CD8-positive, alpha-beta T cell (primary cell): ENCODE measurements at places on chromosomes 6 and 20. TPM values are rescaled to one million over a fixed set of nuclear protein-coding genes. Genes with fewer than 3 reads are reported as not detected.

The DYNLRB1 gene
- 38.0 TPM for total RNA-seq

The SIRPB1 gene
- 3.1 TPM for total RNA-seq

The MCUR1 gene
- total RNA-seq, result 3.4 TPM

The HFE gene
- 0.44 TPM for total RNA-seq

The OR12D3 gene
- not detected for total RNA-seq

The MICAL1 gene
- 76.4 TPM for total RNA-seq

The FOXC1 gene
- total RNA-seq, result not detected

The CLVS2 gene
- not detected for total RNA-seq

The BPIFB1 gene
- total RNA-seq, result not detected

The HLA-DOB gene
- 13.4 TPM for total RNA-seq

The LATS1 gene
- 39.1 TPM for total RNA-seq

The CGA gene
- total RNA-seq, result not detected

DNA sequence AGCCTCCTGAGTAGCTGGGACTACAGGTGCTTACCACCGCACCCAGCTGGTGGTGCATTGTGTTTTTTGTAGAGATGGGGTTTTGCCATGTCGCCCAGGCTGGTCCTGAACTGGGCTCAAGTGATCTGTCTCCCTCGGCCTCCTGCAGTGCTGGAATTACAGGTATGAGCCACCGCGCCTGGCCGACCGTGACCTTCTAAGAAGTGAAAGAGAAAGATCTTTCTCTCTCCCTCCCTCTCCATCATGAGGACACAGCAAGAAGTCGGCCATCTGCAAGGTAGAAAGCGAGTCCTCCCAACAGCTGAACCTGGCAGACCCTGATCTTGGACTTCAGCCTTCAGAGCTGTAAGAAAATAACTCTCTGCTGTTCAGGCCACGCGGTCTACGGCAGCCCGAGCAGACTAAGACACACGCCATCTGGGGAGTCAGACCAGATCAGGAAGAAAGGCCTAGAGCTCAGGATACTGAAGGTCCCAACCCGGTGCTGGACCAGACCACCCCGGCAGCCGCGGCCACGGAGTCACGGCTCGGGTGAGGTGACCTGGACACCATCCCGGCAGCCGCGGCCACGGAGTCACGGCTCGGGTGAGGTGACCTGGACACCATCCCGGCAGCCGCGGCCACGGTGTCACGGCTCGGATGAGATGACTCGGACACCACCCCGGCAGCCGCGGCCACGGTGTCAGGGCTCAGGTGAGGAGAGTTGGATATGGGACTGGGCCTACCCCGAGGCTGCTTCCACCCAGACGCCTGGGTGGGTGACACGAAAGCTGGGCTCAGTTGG, 9.6 kb downstream of the GMEB2 start:
- DNase-seq, result no peak

GRCh38 chr20:21156266-21156665, 30.4 kb downstream of the KIZ start:
- no peak for DNase-seq

DNA sequence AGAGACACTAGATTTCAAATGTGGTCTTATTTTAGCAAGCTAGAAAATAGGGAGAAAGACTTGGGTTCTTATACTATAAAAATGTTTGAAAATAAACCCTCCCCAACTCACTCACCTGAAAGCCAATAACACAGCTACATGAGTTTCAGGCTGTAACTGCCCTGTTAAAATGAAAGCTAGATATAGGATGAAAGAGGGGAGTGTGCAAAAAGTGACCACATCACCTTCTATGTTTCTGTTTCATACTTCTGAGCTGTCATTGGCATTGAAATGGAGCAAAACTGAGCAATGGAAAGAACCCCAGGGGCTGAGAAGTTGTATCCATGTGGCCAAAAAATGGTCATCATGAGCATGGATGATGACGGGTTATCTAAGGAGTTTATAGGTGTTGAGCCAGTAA, 148.1 kb upstream of the TENT5A start:
- no peak for DNase-seq

DNA sequence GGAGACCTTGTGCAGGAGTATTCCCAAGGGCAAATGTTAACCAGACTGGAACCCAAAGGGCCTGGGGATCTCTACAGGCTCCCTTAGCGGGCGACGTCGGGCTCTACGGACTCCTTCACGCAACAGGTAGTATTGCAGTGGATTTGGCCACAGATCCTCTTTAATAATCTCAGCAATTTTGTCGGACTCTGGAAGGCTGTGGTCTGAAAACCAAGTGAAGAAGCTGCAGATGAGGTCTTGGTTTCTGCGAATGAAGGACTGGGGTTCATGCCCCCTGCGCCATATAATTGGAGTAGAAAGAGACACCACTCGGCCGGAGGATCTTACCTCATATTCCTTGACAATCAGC, 1.3 kb downstream of the TSPYL1 start:
- DNase-seq, result no peak

DNA sequence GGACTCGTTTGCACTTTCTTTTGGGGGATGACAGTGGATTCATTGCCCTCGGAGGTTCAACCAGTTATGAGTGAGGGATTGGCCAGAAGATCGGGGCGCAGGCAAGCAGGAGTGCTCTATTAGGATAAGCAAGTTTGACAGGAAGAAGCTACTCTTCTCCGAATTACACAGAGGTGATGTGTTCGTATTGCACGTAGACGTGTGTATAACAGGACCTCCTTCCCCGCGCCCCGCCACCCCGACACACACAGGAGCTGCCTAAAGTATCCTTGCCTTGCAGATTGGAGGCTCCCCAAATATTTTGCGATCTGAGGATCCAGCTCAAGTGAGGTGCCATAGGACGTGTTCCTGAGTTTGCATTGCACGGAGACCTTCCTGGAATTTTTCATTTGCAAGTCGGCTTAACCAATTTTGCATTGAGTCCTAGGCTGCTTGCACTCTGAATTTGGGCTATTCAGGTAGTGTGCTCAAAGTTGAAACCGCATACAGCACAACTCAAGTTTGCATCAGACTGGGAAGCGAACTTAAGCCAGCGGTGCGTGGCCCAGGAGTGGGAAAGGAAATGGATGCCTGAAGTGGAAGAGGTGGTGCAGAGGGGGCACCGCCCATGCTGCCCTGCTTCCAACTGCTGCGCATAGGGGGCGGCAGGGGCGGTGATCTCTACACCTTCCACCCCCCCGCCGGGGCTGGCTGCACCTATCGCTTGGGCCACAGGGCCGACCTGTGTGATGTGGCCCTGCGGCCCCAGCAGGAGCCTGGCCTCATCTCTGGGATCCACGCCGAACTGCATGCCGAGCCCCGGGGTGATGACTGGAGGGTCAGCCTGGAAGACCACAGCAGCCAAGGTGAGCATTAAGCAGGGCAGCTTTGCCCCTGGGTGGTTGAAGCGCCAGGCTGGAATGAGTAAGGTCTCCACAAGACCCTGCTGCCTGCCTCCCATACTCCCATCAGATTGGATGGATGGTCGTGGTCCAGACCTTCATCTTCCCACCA, 770 bp downstream of the TCF19 start:
- DNase-seq, result no peak

- DNase-seq, result no peak
These were observed 83.6 kb upstream of the MYLIP start for GRCh38 chr6:16045238-16045637.

GRCh38 chr6:89895276-89895874, 1.1 kb downstream of the GJA10 start:
- DNase-seq, result no peak

- DNase-seq, result no peak
These were observed 329.5 kb upstream of the KHDRBS2 start for GRCh38 chr6:62615366-62616015.

- no peak for DNase-seq
These were observed 32.5 kb downstream of the THEMIS start for GRCh38 chr6:127868338-127868737.

DNA sequence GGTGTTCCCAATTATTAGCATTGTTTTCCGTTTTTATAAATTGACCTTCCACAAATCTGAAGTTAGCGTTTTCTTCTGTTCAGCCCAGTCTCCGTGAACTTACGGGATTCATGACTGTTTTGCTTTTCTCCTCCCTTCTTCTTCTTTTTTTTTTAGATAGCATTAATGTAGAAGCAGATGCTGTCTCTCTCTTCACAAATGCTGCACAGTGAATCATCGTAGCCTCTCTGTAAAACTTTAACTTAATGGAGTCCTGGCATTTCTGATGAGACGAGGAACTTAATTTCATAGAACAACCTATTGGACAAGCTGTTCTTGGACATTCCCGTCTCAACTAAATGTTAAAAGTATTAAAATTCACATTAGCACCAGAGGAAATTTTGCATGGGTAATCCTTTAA, 138.0 kb upstream of the EEF1E1 start:
- DNase-seq, result no peak

GRCh38 chr20:33773412-33774089, 37.6 kb upstream of the CHMP4B start:
- DNase-seq, result no peak

GRCh38 chr6:44487586-44487985, 100.1 kb downstream of the CDC5L start:
- no peak for DNase-seq

DNA sequence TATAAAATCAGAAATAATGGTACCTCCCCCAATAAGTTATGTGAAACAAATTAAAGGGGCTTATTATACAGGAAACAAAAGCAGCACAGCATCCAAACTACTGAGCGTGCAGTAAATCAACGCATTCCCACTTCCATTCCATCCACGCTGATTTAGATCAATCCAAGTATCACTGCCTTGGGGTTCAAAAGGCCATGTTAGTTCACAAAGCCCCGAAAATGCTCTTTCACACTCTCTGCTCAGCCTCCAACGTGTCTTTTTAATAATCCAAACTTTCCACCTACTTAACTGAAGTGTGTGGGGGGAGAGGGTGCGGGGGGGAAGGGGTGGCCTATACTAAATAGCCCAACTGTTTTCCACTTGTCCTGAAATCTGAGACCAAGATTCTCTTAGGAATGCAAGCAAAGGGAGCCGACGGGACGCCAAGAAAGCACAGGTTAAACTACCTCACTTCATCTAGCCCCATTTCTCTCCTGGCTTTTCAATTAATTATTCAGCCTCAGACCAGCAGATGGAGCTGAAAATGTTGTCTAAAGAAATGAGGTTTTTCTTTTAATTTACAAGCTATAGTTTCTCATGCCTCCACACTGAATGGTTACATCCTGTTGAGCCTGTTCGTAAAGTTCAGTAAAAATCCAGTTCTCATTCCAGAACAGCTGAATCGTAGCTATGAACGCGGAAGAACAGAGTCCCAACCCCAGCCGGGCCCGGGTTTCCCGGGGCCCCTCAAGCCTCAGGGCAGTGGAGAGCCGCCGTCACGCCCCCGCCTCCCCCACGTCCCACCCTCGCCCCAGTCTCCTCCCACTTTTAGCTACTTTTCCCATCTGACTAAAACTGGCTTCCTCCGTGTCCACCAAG, 1.0 kb upstream of the NXT1 start:
- peak; percentile 62 for DNase-seq

DNA sequence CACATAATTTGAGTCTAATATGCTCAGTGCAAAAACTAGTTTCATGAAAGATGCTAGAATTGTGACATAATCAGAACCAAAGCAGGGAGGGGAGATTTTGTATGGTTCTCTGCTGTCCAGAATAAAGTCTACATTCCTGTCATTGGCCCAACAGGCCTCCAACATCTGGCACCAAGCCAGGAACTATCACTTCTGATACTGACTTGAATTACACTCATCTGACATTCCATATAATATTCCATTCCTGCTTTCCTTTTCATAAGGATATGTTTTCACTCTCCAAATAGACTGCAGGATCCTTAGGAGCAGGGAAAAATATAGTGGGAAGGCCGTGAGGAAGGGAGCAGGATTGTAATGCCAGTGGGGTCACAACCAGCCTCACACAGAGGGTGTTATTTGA, 84.6 kb upstream of the BTN3A2 start:
- DNase-seq, result no peak

DNA sequence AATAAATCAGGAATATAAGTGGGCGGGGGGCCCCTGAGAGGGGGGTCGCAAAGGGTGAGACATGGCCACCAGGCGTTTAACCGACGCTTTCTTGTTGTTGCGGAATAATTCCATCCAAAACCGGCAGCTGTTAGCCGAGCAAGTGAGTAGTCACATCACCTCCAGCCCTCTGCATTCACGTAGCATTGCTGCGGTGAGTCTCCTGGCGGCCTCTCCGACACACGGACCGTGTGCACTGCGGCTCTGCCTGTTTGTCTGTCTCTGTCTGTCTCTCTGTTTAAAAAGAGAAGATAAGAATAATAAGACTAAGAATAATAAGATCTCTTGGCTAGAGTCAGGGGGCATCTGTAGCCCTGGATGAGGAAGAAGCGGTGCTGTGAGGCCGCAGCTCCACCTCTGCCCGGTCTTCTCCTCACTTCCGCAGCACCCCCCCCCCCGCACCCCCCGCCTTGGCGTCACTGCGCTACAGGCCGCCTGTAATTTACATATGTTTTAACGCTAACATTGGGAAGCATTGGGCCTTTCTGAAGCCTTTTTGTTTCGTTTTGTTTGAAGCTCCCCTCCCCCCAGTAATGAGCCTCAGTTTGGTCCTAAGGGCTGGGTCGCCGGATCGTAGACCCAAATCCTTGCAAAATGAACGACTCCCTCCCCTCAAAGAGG, 993 bp downstream of the STX16 start:
- DNase-seq, result peak; percentile 70

DNA sequence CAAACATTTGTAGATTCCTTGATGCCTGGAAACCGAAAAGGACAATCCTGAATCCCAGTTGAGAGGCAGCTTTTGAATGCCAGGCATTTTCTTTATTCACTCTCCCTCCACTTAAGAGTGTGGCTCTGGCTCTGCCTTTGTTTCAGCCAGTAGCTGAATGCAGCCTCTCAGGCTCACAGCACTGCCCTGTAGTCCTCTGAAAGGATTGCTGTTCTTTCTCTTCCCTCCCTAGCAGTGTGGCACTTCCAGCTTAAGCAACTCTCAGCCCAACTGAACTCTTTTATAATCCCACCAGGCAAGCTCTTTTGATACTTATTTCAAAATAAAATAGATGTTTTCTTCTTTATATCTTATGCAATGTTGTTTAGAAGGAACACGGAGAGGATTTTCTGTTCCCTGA, 415.6 kb downstream of the GJA1 start:
- no peak for DNase-seq

- DNase-seq, result no peak
These were observed 79.3 kb downstream of the TBC1D7 start for GRCh38 chr6:13248994-13249393.

- DNase-seq, result no peak
These were observed 24.5 kb upstream of the OR2J2 start for GRCh38 chr6:29146179-29146578.

- no peak for DNase-seq
These were observed 71.5 kb downstream of the JAG1 start for GRCh38 chr20:10602221-10602871.

GRCh38 chr6:107509506-107509905, 19.6 kb downstream of the SOBP start:
- no peak for DNase-seq

DNA sequence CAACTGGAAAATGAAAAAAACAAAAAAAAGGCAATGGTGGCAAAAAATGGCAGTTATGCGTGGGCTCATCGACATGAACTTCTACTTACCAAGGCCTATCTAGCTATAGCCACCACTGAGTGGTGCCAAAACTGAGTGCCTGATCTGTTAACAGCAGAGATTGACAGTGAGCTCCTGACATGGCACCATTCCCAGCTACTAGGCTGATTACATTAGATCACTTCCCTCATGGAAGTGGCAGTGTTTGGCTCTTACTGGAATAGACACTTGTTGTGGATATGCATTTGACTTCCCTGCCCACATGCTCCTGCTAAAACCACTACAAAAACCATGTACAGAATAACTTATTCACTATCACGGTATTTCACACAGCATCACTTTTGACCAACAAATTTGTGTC, 216.1 kb upstream of the SGK1 start:
- no peak for DNase-seq

GRCh38 chr6:110486756-110487155, 10.3 kb upstream of the SLC22A16 start:
- no peak for DNase-seq

- no peak for DNase-seq
These were observed 86.7 kb upstream of the EMILIN3 start for GRCh38 chr20:41453010-41453950.
